ENCODE measurements at places on chromosomes 1 and 21. TPM values are rescaled to one million over a fixed set of nuclear protein-coding genes. Genes with fewer than 3 reads are reported as not detected.
A peak's percentile ranks its signal among the peaks of the same experiment; 100 is the strongest.

- DNase-seq, result no peak
These were observed 12.5 kb upstream of the TADA1 start for GRCh38 chr1:166888373-166889111.

- DNase-seq, result no peak
These were observed 35.1 kb upstream of the ADGRL4 start for GRCh38 chr1:79041666-79042065.

- DNase-seq, result peak; percentile 92
These were observed at the start of gene GBP2 for GRCh38 chr1:89125913-89126580. Gene GBP2 (minus strand): TSS chr1:89126114. CDS start chr1:89121966, 4,148 bp downstream.

Gene USP24
- polyA plus RNA-seq, result 1.1 TPM

Gene CHIT1
- 0.08 TPM for polyA plus RNA-seq

Gene SPATA45
- polyA plus RNA-seq, result not detected

Gene SPRR1B
- polyA plus RNA-seq, result not detected
